ENCODE measurements at places on chromosomes 12 and 14.

DNA sequence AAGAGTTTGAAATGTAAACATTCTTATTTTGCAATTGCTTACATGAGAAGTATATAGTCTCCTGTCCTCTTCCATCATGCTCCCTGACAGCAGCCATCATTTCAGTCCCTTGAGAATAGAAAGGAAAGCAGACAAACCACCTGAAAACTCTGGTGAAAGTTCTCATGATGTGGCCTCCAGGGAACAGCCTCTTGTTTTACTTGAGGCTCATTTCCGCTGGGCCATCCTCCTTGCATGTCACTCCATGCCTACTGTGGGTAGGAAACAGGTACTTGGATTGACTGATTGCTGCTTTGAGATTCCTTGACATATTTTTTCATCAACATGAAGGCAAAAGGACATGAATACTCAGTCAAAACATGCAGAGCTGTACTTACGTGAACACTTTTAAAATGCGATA is 6.0 kb downstream of the SYT1 start:
- DNase-seq = no peak

GRCh38 chr12:6154730-6155459 is 30.4 kb upstream of the VWF start:
- DNase-seq = no peak

GRCh38 chr14:24437020-24437735 is 5.4 kb downstream of the SDR39U1 start:
- no peak for DNase-seq

DNA sequence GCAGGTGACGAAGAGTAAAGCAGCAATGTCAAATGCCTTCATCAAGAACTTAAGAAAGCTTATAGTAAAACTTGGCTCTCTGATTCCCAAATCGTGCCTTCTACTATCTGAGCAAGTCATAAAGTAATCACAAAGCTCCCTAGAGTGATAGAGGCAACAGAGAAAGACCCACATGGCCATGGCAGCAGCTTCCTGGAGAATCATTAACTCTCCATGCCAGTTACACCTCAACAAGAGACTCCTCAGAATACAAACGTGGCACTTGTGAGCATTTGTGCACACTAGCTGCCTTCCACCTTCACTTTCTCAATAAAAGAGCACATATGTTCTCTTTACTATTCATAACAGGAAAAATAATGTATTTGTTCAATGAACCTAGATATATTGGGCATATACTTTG is 48.0 kb downstream of the PLCZ1 start:
- DNase-seq = no peak

DNA sequence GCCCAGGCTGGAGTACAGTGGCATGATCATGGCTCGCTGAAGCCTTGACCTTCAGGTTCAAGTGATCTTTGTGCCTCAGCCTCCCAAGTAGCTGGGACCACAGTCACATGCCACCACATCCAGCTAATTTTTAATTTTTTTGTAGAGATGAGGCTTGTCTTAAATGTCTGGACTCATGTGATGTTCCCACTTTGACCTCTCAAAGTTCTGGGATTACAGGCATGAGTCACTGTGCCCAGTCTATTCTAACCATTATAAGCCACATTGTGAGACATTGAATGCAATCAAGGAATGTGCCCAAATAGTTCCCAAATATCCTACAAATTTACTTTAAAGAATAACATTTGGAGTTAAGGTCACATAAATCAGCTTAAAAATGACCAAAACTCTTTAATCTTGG is 130.7 kb upstream of the ARID2 start:
- DNase-seq = no peak

GRCh38 chr12:20601668-20602280 is 93.4 kb upstream of the SLCO1C1 start:
- DNase-seq = no peak

- DNase-seq = no peak
These were observed 44.1 kb downstream of the VWF start for GRCh38 chr12:6080149-6081045.

GRCh38 chr12:108855284-108856169 is 1.9 kb downstream of the SSH1 start:
- DNase-seq = no peak

GRCh38 chr14:66709291-66709690 is 201.3 kb downstream of the GPHN start:
- DNase-seq = no peak

- DNase-seq = no peak
These were observed 67.4 kb upstream of the ACTN1 start for GRCh38 chr14:69046476-69046860.

GRCh38 chr12:77500089-77500488 is 330.6 kb upstream of the NAV3 start:
- DNase-seq = no peak

GRCh38 chr12:12441843-12442461 is 85.1 kb downstream of the BORCS5 start:
- no peak for DNase-seq

DNA sequence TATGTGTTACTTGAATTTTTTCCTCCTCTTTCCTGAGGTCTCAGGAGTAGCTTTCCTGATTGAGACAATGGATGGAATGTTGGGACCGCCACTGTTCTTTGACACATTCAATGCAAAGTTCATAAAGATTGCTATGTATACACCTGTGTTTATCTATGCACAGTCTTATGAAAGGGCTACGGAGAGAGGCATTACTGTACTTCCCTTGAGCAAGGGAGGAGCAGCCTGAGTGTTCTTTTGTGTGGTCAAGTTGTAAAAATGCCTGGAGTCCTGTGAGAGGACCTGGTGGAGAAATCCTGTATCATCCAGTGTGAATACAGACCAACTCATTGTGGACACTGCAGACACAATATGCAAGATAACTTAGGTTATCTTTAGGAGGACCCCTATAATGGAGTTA is 1.2 kb downstream of the SRGAP1 start:
- DNase-seq = no peak

DNA sequence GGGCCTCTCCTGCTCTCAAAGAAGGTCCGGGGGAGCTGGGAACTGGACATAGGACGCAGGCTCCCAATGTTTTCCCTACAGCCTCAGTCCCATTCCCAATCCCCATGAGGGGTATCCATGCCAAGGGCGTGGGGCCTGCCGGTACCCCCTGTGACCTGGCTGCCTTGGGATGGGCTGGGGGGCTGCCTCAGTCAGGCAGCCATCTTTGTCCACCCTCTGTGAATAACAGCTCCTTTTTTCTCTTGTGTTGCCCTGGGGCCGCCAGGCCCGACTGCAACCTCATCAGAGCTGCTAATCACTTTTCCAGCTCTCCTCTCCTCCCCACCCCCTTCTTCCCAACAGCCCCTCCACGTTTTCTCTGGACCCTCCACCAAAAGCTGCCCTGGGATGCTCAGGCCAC is 11.2 kb downstream of the FIGNL2 start:
- no peak for DNase-seq

GRCh38 chr12:104423273-104423672 is 33.5 kb upstream of the CHST11 start:
- no peak for DNase-seq

DNA sequence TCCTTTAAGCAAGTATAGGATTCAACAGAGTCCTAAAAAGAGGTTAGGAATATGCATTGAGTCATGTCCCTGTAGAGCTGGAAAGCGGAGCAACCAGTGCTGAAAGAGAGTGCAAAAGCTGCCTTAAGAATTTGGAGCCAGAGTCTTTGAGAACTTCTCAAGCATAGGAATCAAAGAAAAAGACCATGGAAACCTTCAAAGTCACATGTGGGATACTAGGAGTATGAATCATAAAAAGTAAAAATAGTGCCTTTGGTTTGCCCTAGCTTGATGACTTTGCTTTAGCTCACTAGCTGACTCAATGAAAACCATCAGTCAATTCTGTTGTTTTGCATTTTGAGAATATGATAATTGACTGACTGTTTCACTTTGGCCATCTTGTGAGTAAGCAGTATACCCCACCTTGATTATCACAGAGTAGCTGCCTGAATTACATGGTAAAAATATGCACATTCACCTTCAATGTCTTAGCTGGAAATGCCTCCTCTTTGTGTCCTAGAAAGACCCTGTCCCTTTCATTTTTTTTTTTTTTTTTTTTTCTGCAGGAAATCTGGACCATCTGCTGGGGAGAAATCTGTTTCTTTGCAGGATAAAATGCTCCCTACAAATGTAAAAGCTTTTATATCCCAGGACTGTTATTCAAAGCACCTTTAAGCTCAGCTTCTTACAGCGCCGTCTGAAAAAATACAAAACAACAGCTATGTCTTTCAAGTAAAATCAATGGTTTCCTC is 248.6 kb upstream of the KRR1 start:
- DNase-seq = no peak

GRCh38 chr14:99982537-99983250 is 82.5 kb upstream of the EVL start:
- peak; percentile 30 for DNase-seq

DNA sequence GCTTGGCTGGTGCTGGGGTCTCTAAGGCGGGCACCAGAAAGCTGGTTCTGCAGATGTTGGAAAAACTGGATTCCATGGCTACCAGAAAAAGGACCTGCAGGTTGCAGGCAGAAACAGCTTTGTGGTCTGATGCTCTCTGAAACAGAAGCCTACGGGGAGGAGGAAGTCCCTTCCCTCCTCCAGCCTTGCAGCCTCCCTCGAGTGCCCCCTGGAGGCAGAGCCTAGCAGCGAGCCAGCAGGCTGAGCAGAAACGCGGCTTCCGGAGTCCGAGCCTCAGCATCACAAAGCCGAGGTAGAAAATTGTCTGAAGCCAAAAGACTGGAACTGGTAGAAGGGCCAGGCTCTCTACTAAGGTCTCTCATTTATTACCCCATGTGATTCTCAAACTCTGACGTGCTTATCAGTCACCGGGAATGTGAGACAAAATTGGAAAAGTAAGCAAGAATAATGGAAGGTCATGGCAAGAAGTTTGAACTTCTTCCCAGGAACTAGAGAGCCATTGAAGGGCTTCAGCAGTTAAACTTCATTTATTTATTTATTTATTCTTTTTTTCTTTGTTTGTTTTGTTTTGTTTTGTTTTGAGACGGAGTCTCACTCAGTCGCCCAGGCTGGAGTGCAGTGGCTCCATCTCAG is 82.2 kb upstream of the CPSF6 start:
- DNase-seq = peak; percentile 74

- DNase-seq = no peak
These were observed 254.2 kb upstream of the FKBP4 start for GRCh38 chr12:2540535-2540941.

DNA sequence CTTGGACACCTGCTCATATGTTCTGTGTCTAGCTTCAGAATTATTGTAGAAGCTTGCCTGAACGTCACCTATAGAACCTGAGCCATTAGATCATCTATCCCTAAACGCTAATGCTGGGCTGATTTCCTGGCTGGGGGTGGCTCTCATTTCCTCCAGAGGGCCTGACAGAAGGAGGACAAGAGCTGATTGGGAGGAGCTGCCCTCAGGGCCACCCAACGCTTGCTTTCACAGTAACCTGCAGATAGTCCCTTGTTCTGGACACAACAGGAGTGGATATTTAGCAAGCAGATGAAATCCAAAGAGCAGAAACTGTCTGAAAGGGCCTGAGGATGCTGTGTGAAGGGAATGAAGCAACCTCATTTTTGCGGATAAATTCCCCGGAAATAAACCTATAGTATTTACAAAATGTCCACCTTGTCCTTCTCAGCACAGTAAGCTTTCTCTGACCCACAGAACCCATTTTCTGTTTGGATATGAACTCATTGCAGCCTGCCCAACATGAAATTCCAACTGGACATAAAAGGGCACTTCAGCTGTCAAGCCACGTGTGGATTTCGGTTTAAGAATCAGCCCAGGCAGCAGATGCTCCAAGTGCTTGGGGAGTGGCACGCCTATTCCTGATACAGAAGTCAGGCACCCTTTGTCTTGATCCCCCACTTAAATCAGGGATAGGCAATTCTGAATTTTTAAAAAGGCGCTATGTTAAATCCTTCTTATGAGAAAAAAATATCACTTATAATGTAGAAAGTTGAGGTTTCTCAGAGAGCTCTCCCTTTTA is 32.8 kb upstream of the TUBA1C start:
- no peak for DNase-seq

GRCh38 chr12:32734952-32735351 is 20.7 kb downstream of the YARS2 start:
- DNase-seq = no peak

DNA sequence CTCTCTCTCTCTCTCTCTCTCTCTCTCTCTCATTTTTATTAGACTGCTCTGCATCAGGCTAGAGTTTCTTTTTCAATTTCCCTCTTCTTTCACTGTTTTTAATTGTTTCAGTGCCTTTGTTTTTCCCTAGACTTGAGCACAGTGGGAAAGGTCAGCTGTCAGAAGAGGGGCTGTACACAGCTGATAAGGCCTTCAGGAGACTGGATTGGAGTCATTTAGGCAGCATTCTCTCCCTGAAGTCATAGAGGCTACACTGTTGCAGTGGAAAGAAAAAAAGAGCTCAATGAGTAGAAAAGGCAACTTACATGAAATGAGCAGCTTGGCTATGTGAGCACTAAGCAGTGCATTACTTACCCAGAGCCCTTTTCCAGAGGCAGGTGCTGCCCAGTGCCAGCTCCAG is 456.9 kb downstream of the NRXN3 start:
- no peak for DNase-seq

GRCh38 chr12:25051656-25052195 is 102.8 kb upstream of the BCAT1 start:
- peak; percentile 22 for DNase-seq

GRCh38 chr12:122870867-122871664 is 24.9 kb downstream of the VPS37B start:
- DNase-seq = no peak

GRCh38 chr14:100391724-100392123 is 68.6 kb downstream of the SLC25A47 start:
- DNase-seq = no peak

- DNase-seq = no peak
These were observed 60.7 kb upstream of the SAV1 start for GRCh38 chr14:50728836-50729235.

DNA sequence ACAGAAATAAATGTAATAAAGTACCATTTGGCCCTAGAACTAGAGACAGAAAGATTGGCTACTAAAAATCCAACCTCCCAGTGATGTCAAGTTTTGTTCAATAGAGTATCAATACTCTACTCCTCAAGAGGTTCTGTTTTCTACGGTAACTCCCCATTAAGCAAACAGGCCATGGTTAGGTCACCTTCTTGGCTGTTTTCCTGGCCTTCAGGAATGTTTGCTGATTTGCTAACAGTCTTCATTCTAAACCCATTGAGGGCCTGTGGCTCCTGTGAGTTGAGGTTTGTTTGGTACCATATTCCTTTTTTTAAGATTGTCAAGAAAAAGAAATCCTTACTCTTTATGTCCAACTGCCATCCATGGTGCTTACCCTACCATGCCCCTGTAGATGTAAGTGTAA is 1022.0 kb upstream of the TMEM132C start:
- no peak for DNase-seq

DNA sequence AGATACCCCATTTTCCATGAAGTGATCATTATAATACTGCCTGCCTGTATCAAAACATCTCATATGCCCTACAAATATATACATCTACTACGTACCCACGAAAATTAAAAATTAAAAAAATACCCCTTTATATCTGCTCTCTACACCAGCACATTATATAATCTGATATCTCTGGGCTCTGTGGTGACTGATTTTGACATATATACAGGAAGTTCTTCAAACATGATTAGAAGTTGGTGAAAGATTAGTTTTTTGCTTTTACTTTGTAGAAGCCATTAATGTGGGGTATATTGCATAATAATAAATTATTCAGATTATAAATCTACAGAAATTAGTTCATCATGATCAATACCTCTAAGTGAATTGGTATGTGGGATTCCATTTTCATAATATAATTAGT is 126.7 kb upstream of the MDM1 start:
- no peak for DNase-seq

Measured in activated CD4-positive, CD25-positive, alpha-beta regulatory T cell treated with anti-CD3 and anti-CD28 coated beads, Interleukin-2, amount 50 U/mL, for 16 hours (primary cell).